ENCODE measurements at places on chromosomes 3 and 15.

DNA sequence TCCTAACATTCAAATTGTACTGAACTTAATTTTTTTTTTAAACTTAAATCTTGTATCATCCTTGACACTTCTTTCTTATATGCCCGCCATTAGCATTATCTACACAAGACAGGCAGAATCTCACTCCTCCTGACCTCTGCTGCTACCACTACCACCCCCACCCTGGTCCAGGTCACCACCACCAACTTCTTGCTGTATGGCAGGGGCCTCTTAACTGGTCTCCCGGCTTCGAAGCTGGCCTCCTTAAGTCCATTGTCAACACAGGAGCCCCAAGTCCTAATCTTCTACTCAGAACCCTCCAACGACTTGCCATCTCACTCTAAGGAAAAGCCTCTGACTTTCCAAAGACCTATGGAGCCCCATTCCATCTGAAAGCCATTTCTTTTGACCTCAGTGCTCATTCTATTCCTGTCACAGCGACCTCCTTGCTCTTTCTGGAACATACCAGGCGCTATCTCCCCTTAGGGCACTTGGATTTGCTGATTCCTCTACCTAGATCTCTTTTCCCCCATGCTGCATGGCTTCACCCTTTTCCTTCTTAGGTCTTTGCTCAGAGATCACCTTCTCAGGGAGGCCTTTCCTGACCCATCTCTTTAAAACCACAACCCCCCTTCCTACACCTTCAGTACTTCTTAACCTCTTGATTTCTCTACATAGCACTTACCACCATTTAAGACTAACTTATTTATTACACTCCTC lies 2.6 kb downstream of the PRC1 start:
- no peak for DNase-seq

DNA sequence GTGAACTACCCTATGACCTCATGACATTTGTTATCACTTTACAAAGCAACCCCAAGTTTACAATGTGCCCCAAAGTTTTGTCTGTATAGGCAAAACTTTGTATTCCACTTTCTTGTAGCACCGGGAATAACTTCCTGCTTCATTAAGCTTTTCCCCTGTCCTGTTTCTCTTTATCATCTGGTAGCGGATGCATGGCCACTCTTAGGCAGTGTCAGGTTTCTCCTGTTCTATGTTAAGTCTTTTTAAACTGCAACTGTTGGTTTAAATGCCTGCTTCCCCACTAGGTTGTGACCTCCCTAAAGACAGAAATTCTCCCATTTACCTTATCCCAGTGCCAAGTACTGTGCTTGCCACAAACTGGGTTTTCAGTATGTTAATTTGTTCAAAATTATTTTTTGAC lies 433.6 kb upstream of the DPH6 start:
- DNase-seq, result no peak

DNA sequence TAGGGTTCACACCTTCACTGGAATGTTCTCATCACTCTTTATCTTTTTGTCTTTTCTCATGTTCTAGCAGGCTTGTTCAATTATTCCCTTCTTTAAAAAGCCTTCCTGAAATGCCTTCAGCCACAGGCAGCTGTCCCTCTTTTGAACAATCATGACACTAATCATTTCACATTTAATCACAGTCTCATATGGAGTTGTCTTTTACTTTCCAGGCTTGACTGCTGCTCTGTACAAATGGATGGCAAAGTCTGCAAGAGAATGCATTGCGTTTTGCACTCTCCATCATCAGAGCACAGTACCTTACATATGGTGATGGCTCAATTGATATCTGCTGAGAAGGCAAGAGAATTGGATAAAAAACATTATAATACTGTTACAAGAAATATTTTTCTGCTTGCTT lies 529.8 kb downstream of the DIPK2A start:
- DNase-seq, result no peak

GRCh38 chr15:100190675-100191074 lies 151.1 kb downstream of the ADAMTS17 start:
- DNase-seq, result no peak

DNA sequence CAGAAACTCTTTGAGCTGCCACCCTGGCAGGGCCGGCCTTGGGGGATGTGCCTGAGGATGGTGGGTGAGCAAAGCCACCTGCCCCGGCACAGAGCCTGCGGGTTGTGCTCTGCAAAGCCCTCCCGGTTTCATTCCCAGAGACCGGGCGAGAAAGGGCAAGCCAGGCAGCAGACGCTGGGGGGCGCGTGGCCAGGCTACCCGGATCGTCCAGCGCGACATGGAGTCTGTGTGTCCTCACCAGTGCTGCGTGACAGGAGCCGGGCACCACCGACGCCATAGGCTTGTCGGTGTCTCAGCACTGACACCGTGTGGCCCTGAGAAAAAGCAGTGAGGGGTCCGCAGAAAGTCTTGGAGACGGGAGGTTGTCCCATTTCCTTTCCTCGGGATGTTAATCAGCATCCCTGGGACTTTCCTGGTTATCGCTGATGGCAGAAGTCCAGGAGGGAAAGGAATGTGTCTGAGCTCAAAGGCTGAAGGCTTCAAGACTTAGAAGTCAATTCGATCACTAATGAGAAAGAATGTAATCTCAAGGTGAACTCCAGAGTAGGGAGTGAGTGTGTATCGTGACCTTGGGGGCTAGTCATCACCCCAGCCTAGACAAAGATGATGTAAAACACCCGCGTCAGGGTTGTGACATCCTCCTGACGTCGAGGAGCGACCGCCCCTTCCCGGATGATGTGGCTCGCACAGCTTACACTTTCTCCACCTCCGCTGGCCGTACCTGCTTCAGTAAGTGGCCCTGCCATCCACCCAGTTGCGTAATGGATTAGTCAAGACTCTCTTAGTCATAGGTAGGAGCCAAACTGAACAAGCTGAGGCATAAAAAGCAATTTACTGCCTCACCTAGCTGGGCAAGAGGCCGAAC lies 36.3 kb upstream of the PLA2G4E start:
- peak; percentile 46 for DNase-seq

- DNase-seq, result no peak
Observed at GRCh38 chr3:161343986-161344385, 27.3 kb downstream of the SPTSSB start.

- DNase-seq, result no peak
Observed at GRCh38 chr3:128745742-128746141, 19.8 kb downstream of the RAB7A start.

- no peak for DNase-seq
Observed at GRCh38 chr15:64311566-64311965, 44.4 kb downstream of the CSNK1G1 start.

GRCh38 chr3:181940703-181941102 lies 229.0 kb downstream of the SOX2 start:
- no peak for DNase-seq

DNA sequence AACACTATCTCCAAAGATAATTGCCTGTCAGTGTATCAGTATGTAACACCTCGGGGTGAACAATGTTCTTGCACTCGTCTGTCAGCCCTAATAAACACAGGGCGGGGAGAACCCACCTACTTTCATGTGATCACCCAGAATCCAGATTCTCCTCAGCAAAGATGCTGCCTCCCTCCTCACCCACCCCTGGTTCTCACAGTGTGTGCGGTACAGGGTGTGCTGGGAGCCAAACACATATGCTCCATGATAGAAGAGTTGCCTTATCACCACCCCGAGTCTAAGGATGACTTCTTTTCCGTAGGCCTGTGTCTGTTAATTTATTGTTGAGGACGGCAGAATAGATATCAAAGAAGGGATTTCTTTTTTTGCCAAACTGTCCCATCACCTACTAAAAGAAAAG lies 206.1 kb downstream of the TLE3 start:
- no peak for DNase-seq

DNA sequence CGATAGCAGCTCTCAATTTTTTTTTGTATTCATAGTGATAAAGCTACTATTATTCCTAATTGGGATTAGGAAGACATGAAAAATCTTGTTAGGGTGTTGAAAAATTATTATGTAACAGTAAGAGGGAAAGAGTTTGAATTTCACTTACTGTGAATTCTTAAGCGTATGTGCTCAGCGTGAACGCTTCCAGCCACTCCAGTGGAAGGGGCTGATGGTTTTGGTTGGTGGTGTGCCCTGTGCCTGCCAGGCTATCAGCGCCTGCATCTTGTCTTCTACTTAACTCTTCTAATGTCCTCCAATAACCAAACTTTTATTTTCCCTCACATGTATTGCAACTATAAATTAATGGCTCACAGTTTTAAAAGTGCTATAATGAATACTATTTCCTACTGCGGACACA lies 22.5 kb downstream of the CDIN1 start:
- no peak for DNase-seq

- no peak for DNase-seq
Observed at GRCh38 chr3:158792709-158793108, 9.1 kb upstream of the MFSD1 start.

DNA sequence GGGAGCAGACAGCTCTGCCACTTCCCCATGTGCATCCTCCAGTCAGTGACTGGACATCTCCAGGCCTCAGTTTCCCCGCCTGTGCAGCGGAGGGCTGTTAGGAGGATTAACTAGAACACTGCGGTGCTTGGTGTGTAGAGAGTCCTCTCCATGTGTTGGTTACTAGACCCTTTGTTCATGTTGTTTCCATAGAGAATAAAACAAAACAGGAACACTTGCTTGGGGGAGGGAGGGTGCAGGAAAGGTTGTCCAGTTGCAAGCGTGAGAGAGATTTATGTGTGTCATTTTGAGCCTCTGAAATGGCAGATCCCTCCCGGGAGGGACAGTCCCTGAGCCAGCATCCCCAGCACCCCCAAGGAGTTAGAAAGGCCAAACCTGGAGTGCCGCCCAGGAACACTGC lies 184.0 kb upstream of the LYSMD4 start:
- DNase-seq, result no peak

- no peak for DNase-seq
Observed at GRCh38 chr15:48109856-48110531, 10.8 kb upstream of the SLC24A5 start.

- no peak for DNase-seq
Observed at GRCh38 chr15:69562564-69562963, 109.9 kb downstream of the RPLP1 start.

DNA sequence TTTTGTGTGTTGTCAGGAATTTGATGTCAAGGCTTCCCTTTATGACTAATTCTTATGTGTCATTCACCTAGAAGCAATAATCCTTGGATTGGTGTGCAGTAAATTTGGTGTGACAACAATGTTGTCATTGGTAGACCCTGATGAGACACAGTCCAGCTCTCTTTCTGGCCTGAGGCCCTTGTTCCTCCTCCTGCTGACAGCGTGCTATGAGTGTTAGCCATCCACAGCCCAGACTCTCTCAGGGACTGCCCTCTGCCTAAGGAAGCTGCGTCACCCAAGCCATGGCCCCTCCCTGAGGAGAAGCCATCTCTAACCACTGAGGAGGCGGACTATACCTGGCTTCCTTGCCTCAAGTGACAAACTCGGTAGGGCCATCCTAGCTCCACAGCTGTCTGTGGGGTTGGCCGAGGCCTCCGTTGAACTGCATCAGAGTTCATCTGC lies 13.3 kb upstream of the TM4SF1 start:
- no peak for DNase-seq

DNA sequence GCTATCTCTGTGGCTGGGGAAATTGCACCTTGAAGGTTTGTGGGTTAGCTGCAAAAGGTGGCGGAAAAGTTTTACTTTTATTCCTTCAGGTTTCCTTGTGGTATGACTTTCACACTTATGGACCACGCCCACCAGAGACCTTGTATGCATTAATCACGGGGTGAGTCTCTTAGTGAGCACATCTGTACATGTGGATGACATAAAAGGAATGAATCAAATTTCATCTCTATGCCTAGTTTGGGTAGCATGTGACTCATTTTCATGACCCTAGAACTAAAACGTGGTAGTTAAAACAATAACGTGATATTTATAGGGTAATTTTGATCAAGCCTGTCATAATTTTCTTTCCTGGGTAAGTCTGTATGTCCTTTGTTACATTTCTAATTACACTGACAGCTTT lies 141.7 kb downstream of the PDCD6IP start:
- DNase-seq, result no peak

DNA sequence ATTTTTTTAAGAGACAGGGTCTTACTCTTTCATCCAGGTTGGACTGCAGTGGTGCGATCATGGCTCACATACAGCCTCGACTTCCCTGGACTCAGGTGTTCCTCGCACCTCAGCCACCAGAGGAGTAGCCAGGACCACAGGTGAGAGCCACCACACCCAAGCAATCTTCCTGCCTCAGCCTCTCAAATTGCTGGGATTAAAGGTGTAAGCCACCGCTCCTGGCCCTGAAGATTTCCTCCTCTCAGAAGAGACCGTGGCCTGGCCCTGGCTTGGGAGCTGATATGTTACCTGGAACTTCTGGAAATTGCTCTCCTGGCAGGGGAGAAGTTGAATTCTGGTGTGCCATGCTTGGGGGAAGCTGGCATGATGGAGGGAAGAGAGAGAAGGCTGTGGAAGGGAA lies 36.2 kb downstream of the PPCDC start:
- no peak for DNase-seq

DNA sequence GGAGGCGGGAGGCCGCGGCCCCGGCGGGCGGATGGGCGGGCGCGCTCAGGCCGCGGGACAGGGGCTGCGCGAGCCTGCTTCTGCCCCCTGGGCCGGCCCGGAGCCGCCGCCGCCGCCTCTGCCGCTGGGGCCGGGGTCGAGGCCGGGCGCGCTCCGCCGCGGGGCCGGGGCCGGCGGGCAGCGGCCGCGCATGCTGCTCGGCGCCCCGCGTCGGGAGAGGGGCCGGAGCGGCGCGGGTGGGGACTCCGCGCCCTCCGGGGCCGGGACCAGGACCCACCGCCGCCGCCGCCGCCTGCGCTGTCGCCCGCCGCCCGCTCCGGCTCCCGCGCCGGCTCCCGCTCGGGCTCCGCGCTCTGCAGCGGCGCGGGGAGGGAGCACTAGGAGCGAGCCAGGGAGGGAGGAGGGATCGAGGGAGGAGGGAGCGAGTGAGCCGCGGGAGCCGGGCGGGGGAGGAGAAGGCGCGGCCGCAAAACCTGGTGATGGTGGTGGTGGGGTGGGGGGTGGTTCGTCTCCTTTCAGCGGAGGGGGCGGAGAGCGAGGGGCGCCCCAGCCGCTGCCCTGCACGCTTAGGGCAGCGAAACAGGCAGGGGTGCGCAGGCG lies at the start of gene LINGO1:
Gene LINGO1, minus strand, starts transcription at position 379 of the 600 bp plus-strand sequence. CDS start 597 bp downstream, outside the sequence.
- no peak for DNase-seq

- no peak for DNase-seq
Observed at GRCh38 chr3:120143676-120144075, 49.4 kb upstream of the GSK3B start.

GRCh38 chr15:65026756-65027155 lies 2.7 kb downstream of the MTFMT start:
- DNase-seq, result no peak

DNA sequence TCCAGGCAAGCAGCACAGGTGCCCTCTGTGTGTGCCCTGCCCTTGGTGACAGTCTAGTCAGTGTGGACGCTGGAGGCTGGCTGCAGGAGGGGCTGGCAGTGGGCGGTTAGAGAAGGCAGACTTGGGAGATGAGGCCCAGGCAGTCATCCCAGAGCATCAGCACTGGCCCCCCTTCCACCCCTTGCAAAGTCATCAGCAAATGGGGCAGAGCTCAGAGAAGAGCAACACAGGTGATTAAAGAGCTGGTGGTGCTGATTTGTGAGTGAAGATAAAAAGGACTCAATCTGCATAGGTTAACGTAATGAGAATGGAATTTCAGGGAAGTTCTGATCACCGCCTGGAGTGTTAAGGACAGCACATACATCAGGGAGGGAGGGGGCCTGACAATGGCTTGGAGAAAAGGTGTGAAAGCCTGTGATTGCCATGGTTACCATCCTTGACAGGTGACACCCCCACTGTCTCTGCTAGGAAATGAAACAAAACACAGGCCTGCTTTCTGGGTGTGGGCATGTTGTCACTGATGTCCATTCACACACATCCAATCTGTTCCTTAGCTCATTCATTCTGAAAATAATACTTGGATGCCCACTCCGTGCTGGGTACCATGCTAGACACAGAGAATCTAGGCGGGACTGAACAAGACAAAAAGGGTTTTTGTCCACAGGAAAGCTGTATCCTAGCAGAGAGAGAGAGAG lies 269.6 kb upstream of the ST8SIA2 start:
- DNase-seq, result no peak

- no peak for DNase-seq
Observed at GRCh38 chr3:137835096-137835495, 71.0 kb downstream of the SOX14 start.

Data from stimulated activated CD8-positive, alpha-beta memory T cell treated with anti-CD3 and anti-CD28 coated beads, Interleukin-2, amount 100 ng/mL, for 48 hours (primary cell).